Kidney glomerular epithelial cell (primary cell): ENCODE measurements at places on chromosomes 11 and 22.

GRCh38 chr11:60349990-60350389 lies 22.9 kb downstream of the MS4A6E start:
- DNase-seq = no peak

- no peak for DNase-seq
Measured at GRCh38 chr11:128624269-128625175, 37.2 kb upstream of the ETS1 start.

- no peak for DNase-seq
Measured at GRCh38 chr22:48926136-48926535, 901.5 kb downstream of the BRD1 start.

DNA sequence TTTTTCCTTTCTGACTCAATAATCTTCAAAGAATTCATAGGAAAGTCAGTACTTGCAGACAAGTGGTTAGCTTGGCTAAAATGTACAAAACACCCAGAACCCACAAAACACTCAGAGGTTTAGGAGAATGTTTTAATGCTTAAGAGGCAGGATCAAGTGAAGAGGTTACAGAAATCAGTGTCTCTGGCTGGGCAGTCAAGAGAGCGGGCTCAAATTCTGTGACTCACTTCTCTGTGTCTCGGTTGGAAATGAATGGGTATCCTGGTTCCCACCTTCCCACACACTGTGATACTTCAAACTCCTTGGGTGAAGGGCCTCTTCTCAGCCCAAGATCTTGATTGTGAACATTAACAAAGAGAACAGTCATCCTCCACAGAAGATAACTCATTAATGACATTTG lies 3.8 kb downstream of the MPEG1 start:
- DNase-seq = peak; percentile 77

GRCh38 chr22:45465633-45466032 lies 37.0 kb upstream of the FBLN1 start:
- DNase-seq = no peak

DNA sequence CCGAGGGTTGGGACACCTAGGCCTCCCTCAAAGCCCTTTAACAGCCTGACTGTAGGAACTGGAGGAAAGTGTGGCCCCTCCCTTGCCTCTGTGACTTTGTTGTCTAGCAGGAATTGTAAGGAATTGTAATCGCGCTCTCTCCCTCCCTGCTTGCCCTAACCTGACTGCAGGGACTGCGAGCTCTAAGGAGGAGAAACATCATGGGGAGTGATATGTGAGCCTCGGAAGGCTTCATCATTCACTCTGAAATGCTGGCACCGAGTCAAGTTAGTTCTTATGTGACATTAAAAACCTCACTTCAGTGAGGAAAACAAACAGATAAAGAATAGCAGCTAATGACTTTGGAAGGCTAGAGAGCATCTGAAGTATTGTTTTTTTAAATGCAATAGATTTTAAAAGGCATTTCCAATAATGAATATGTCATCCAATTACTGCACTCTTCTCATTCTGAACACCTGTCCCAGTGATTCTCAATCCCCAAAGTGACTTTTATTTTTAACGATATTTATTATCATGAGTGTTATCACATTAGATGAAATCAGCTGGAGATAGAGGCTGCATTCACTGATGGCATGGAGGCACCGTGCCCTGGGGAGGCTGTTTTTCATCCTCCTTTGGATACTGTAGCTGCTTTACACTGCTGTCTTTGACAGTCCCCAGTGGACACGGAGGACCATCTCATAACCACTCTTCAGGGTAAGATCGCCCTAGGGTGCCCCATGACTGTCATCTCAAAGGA lies 58.5 kb upstream of the NTM start:
- no peak for DNase-seq

- no peak for DNase-seq
Measured at GRCh38 chr22:47610764-47611163, 848.3 kb downstream of the TBC1D22A start.

DNA sequence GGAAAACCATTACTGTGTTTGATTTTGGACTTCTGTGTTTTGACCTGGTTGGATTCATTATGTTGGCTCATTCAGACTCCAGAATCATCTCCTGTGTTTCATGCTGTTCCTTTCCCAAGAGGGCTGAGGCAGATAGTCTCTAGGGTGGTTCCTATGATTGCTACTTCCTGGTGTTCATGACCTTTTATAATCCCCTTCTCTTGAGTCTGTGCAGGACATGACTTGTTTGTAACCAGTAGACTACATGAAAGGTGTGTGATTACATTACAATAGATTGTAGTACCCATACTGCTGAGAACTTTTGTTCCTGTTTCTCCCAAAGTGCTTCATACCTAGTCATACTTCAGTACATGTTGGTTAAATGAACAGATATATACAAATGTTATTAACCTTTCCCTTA lies 700.6 kb downstream of the METTL15 start:
- no peak for DNase-seq

DNA sequence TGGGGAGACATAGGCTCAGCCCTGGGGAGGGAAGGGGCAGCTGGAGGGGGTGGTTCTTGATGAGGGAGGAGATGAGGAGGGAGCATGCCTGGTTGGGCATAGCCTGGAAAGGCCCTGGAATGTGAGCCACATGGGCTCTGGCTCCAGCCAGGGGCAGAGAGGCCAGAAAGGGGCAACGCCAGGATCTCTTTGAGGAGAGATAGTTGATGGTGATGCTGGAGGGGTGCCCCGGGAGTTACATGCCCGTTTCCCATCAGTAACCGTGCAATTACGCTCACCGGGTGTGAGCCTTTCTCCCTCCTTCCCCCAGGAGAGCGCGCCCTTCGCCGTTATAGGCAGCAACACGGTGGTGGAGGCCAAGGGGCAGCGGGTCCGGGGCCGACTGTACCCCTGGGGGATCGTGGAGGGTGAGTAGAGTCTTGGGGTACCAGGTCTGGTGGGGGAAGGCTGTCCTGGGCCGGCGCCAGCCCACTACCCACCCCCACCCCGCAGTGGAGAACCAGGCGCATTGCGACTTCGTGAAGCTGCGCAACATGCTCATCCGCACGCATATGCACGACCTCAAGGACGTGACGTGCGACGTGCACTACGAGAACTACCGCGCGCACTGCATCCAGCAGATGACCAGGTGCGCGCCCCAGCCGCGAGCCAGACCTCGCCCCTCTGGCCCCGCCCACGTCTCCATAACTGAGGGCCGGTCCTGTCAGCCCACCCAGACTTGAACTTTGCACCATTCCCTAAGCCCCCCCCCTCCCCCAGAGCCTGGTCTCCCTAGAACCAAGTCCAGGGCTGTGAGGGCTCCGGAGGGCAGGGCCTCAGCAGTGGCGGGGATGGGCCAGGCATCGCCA lies 1.8 kb upstream of the GP1BB start:
- DNase-seq = no peak

DNA sequence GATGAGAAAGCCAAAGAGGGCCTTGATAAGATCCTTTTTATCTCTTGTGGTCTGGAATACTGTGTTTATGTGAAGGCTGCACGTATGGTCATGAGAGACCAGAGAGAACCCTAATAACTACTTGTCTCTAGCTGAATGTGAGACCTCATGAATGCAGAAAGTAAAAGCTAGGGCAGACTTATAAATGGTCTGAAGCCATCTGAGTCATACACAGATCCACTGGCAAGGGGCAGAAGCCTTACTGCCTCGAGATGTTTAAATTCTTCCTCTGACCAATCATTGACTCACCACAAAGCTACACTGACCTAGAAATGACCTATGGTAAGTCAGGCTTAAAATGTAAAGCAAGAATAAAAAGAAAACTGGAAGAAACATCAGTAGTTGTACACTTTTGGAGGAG lies 22.7 kb upstream of the OR4B1 start:
- DNase-seq = no peak

DNA sequence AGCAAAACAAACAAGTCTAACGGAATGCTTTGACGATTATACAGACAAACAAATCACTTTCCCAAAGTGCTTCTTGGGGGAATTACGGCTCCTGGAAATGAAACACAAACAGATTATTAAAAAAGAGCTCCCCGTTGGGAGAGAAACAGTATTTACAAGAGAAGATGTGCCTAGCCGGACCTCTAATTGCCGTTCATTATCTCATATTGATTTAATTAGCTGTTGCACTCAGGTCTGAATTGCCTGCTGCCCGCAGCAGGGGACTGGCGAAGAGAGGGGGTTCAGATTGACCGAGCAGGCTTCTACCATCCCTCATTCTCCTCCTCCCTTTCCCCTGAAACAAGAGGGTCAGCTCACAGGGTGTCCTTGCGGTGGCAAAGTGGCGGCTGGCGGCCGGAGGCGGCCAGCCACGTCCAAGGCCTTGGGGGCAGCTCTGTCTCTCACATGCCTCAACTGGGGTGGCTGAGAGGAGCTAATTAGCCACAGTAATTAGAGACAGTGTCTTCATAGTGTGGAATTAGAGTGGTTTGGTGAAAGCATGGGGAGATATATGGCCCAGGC lies 295.1 kb downstream of the MIAT start:
- DNase-seq = no peak

- DNase-seq = no peak
Measured at GRCh38 chr11:127259102-127259501, 258.5 kb upstream of the KIRREL3 start.

GRCh38 chr22:50183141-50183971 lies 2.4 kb upstream of the TRABD start:
- DNase-seq = no peak

GRCh38 chr11:110425751-110426545 lies 3.8 kb upstream of the FDX1 start:
- no peak for DNase-seq

- no peak for DNase-seq
Measured at GRCh38 chr11:124799348-124800225, 619 bp downstream of the MSANTD2 start.

GRCh38 chr22:20101638-20102037 lies 14.3 kb upstream of the RANBP1 start:
- no peak for DNase-seq

DNA sequence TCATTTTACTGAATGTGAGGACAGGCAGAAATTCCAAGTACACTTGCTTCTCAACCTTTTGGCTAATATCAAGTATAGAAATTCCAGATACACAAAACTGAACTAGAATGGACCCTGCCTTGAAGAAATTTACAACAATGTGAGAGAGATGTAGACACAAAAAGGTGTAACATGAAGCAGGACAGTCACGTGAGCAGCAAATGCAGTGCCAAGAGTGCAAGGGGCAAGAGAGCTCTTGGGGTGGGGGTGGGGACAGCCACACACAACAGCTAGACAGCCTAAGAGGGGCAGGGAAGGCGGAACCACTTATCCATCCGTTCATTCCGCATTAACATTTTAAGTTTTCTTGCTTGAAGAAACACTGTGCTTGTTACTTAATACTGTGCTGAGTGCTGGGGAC lies 28.9 kb downstream of the PLEKHA7 start:
- DNase-seq = no peak

DNA sequence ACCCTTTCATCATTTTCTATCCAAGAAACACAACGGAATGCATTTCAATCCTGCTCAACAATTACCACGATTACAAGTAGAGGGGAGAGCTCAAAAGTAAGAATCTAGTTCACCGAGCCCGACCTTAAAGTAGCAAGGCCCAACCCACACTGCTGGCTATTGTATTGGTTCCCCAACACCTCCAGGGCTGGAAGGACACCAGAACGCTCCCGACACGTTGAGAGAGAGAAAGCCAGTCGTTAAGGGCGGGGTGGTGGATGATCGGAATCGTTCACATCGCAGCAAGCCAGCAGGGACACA lies 690 bp downstream of the CKAP5 start:
- DNase-seq = peak; percentile 20

DNA sequence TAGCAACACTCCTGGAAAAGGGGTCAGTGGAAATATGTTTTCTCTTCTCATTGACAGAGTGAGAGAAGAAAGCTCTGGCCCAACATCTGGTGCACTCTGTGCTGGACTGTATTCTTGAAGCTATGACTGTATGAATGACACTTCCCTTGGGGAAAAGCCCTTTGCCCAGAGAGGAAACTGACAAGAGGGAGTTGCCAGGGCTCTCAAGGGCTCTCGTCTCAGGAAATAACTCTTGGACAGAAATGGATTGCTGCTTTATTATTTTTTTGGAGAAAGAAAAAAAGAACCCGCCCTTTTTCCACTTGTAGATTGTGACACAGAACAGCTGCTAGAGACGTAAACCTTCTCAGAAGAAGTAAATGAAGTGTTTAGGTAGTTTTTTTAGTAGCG lies 11.4 kb downstream of the ETS1 start:
- DNase-seq = no peak

DNA sequence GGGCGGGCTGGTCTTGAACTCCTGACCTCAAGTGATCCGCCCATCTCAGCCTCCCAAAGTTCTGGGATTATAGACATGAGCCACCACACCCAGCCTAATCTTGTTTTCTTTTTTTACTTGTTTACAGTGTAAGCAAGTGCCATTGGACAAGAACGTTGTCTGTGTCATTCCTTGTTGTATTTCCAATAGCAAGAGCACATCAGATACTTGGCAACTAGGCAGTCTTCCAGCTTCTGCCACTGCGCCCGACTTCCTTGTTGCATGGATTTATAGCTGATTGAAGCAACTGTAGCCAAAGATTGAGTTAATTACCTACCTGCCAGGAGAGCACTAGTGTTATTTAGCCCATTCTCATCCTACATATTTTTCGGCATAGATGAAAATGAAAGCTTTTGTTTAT lies 3.1 kb upstream of the SGSM3 start:
- DNase-seq = no peak

GRCh38 chr11:74417860-74418508 lies 19.8 kb upstream of the PGM2L1 start:
- no peak for DNase-seq

- DNase-seq = peak; percentile 78
Measured at GRCh38 chr11:1863352-1864216, 10.7 kb downstream of the LSP1 start.

DNA sequence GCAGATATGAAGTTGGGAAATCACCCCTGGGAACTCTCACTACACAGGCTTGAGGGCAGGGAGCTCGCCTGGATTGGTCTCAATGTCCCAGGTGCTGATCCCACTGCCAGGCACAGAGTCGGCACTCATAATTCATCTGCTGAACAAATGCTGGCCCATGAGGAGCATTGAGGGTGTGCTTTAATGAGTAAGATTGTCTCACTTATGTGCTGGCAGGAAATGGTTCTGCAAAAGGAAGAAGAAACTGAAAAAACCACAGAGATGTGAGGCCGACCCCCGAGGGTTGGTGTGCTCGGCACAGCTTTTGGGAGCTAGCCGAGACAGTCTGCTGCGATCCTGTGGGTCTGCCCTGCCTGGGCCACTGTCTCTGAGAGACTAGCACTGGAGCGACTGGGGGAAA lies 9.4 kb downstream of the PLAAT2 start:
- DNase-seq = no peak

DNA sequence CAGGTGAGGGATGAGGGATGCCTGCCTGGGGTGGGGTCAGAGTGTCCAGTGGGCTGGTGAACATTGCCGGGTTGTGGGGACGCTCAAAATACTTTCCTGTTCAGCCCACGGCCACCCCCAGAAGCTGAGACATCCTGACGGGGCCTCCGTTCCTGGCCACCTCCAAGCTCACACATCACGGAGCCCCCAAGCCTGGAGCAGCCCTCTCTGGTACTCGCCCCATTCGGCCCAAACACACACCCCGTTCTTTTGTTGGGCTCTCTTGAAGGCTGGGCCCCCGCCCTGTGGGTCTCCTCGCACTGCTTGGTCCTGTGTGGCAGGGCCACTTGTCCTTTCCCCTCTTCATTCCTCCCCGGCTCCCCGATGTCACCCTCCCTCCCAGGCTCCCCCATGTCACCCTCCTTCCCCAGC lies 442.6 kb downstream of the TBC1D22A start:
- no peak for DNase-seq
